ENCODE measurements at places on chromosomes 16 and 17. TPM values are rescaled to one million over a fixed set of nuclear protein-coding genes. Genes with fewer than 3 reads are reported as not detected.

GRCh38 chr17:75635610-75636202 is 2.5 kb downstream of the SMIM5 start:
- DNase-seq = no peak
- no peaks in the 10 kb centered on the region for H3K27me3 ChIP-seq
- peaks cover 6% of the 10 kb centered on the region for H3K36me3 ChIP-seq
- peaks cover 13% of the 10 kb centered on the region for H3K4me1 ChIP-seq

DNA sequence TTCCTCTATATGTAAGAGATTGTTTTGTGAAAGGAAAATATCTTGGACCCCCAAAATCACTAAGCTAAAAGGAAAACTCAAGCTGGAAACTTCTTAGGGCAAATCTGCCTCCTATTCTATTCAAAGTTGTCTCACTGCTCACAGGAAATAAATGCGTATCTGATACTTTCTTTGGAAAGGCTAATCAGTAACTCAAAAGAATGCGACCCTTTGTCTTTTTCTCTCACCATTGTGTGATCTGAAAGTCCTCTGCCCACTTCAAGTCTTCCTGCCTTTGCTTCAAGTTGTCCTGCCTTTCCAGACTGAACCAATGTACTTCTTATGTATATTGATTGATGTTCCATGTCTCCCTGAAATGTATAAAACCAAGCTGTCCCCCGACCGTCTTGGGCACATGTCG is 157.3 kb downstream of the KIF2B start:
- H3K4me3 ChIP-seq = no peak overlapping the region
- no peaks in the 10 kb centered on the region for H3K27me3 ChIP-seq
- no peaks in the 10 kb centered on the region for H3K4me1 ChIP-seq

DNA sequence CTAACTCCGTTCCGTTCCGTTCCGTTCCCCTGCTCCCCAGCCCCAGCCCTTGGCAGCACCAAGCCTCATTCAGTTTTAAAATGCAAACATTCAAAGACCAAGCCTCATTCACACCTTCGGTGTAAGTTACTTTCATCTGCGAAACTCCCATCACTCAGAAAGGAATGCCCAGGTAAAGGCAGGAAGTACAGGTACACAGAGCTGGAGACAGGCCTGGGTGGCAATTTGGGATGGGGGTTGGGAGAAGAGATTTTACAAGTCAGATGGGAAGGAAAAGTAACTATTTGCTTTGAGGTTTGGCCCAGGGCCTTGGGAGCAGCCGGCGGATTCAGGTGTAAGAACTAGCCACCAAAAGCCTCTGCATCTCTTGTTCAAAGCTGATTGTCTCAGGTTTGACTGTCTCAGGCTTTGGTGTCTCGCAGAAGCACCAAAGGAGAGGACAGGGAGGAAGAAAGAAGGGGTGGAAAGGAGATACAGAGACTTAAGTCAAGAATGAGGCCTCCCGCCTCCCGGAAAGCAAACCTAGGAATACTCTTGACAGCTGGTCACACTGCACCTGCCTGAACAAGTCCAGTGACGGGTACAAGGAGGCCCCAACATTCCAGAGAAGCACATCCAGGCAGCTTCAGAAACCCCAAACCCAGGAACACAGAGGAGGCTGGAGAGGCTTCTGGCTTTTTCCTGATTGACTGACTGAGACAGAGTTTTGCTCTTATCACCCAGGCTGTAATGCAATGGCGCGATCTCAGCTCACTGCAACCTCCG is 54.7 kb downstream of the NXN start:
- no peak overlapping the region for H3K27ac ChIP-seq
- H3K27me3 ChIP-seq = peaks cover 12% of the 10 kb centered on the region
- no peaks in the 10 kb centered on the region for H3K4me1 ChIP-seq

DNA sequence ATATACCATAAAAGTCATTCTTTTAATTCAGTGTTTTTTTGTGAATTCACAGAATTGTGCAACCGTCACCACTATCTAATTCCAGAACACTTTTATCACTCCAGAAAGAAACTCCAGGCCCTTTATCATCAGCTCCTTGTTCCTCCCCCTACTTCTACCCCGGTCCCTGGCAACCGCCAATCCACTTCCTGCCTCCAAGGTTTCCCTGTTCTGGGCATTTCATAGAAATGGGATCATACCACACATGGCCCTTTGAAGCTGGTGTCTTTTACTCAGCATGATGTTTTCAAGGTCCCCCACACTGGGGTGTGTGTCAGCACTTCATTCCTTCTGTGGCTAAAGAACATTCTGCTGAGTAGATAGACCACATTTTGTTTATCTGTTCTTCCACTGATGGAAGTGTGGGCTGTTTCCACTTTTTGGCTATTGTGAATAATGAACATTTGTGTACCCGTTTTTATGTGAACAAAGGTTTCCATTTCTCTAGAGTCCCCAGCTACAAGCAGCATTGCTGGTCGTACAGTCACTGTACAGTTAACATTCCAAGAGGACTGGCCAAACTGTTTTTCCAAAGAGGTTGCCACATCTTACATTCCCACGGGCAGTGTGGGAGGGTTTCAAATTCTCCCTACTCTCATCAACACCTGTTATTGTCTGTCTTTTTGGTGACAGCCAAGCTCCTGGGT is 75.8 kb upstream of the ZNF469 start:
- no peak for DNase-seq
- no peaks in the 10 kb centered on the region for H3K36me3 ChIP-seq
- no peak overlapping the region for H3K27ac ChIP-seq
- peaks cover 3% of the 10 kb centered on the region for H3K27me3 ChIP-seq
- H3K4me3 ChIP-seq = no peak overlapping the region

GRCh38 chr16:85517563-85518179 is 95.5 kb upstream of the GSE1 start:
- no peak overlapping the region for H3K4me3 ChIP-seq
- H3K27ac ChIP-seq = no peak overlapping the region
- no peak for DNase-seq
- H3K4me1 ChIP-seq = no peaks in the 10 kb centered on the region
- H3K27me3 ChIP-seq = peaks cover 8% of the 10 kb centered on the region

The AGRP gene
- not detected for total RNA-seq

The CWC25 gene
- 38.3 TPM for total RNA-seq

The KRTAP1-1 gene
- total RNA-seq = not detected

DNA sequence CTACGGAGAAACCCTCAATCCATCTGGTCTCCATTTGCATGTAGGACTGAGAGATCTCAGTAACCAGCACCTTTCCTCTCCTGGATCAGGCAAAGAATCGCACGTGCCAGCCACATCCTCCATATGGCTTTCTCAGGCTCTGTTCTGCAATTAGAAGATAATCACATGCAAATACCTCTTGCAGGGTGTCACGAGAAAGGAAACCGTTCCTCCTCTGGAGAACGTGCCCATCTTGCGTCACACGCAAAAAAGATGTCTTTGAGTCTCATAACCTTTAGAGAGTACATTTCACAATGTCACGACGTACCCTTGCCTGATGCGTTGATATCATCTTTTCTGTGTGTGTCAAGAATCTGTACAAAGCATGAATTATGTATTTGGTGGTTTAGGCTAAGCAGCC is 36.2 kb upstream of the DNAH17 start:
- no peak for DNase-seq
- H3K4me3 ChIP-seq = no peak overlapping the region
- no peaks in the 10 kb centered on the region for H3K4me1 ChIP-seq
- no peak overlapping the region for H3K27ac ChIP-seq
- H3K36me3 ChIP-seq = no peaks in the 10 kb centered on the region
